ENCODE measurements at places on chromosomes 3 and 15. TPM values are rescaled to one million over a fixed set of nuclear protein-coding genes. Genes with fewer than 3 reads are reported as not detected.

The ZNF501 gene
- total RNA-seq: 3.0 TPM

The CPEB1 gene
- 1.7 TPM for total RNA-seq

The MUSTN1 gene
- total RNA-seq: 1.2 TPM

GRCh38 chr3:117995842-117996437 lies 1038.7 kb downstream of the IGSF11 start:
- no peak for DNase-seq

DNA sequence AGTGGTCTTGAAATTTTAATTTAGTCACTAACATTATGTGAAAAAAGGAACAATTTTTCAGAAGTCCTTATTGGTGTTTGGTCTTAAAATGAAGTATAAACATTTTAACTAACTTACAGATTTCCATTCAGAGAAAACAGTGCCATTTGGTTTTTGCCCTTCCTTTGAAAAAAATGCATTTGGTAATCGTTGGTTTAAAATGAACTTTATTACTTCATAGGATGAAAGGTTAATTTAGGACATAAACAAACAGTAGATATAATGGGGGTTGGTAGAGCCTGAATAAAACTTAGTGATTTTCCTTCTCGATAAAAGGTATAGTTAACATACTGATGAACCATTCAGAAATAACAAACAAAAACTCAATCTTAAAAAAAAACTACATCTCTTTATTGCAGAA lies 39.7 kb downstream of the TFG start:
- DNase-seq: no peak

- DNase-seq: no peak
Measured at GRCh38 chr15:44087578-44088465, 107.2 kb downstream of the FRMD5 start.
